ENCODE measurements at places on chromosomes 16 and 17.

DNA sequence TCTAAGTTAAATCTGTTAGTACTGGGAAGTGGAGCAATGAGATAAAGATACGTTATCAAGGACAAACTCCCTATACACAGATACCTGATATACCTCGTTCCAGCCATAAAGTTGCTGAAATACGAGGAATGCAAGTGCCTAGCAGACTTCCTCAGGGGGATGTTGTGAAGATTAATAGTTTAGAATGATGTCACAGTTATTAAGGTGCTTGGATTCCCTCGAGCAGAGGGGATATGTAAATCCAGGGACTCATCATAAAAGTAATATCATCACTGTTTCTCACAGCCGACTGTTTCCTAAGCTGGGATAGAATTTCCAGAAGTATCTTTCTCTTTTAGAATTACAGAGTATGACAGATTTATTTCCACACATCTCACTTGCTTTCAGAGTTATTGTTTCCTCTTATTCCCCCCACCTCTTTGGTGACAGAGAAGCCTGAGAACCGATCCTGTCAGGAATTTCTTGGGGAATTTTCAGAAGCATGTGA is 28.4 kb upstream of the ZFHX3 start:
- no peak for DNase-seq

DNA sequence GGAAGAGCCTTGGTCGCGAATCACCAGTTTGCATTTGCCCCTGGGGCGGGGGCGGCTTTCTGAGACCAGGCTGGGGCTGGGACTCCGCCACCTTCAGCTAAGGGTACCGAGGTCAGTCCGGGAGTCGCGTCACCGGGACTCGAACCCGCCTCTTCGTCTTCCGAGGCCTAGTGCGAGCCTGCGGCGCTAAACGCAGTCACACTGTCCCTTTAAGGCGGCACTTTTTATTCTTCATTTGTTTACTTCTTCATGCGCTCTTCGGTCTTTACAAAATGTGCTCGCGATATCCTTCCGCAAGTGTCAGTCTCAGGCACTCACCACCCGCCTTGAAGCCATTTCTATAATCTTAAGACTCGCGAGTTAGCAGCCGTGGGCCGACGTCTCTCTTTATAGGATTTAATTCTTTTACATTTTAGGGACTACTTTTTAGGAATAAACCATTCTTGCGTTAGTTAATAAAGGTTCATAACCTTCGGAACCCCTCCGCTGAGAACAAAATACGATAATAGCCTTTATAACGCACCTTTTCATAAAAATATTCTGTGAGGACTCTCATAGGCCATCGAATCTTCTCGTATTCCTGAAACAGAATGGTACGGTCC is 593 bp upstream of the HEXIM1 start:
- DNase-seq, result peak; percentile 68

GRCh38 chr16:85173146-85173980 is 61.1 kb upstream of the CIBAR2 start:
- DNase-seq, result no peak

DNA sequence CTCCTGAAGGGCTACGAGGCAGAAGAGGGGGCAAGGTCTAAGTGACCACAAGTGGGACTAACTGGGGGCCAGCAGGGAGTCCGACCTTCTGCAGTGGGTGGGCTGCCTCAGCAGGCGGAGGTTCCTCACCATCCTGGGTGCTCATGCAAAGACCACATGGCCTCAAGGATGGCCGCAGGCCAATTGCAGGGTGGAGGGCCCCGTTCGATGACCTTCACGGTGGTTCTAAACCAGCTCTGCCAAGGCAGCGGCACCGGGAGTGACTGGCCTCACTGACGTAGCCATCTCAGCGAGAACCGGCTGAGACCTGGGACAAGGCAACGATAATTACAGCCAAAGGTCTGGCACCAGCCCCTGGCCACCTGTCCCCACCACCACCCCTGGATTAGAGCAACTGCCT is 5.7 kb downstream of the SMIM5 start:
- DNase-seq, result no peak

DNA sequence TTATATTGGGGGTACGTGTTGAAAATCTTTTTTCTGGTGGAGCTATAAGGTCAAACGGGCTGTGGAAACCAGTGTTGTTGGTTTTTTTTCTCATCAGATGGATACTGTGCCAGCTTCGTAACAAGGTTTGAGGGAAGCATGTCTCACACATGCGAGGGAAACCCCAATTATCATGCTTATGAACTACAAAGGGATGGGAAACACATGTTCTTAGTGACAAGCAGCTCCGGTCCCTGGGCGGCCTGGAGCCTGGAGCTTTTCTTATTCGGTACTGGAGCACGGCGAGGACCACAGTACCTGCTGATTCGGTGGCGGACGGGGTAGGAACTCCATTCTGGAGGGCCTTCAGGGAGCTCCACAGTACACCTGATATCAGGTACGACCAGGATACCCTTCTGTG is 12.5 kb downstream of the SLC43A2 start:
- DNase-seq, result no peak

GRCh38 chr16:66278604-66279262 is 87.8 kb upstream of the CDH5 start:
- no peak for DNase-seq

GRCh38 chr16:89159066-89159849 is 12.3 kb upstream of the CDH15 start:
- DNase-seq, result no peak

DNA sequence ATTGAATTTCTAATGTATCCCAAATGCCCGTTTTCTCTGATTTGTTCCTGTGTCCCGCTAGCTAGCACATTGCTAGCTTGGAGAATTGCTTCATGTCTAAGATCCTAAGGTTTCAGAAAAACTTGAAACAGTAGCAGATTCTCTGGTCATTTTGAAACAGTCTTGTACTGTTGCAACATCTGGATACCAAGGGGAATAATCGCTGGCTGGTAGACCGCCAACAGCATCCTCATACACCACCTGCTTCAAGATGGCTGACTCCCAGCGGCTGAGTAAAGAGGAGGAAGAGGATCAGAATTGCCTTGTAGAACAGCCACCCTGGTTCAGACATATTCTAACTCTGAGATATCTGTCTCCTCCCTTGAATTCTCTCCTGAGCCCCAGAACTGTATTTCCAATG is 226.7 kb upstream of the ELAC2 start:
- DNase-seq, result no peak

Measured in stimulated activated CD4-positive, alpha-beta T cell treated with anti-CD3 and anti-CD28 coated beads, TNF-alpha, amount 100 ng/mL, for 48 hours (primary cell).